Tongue (tissue), 3 donors: ENCODE measurements at places on chromosomes 16 and 17. TPM values are rescaled to one million over a fixed set of nuclear protein-coding genes. Genes with fewer than 3 reads are reported as not detected.

GAS2L2 gene
- total RNA-seq: not detected

KCNH6 gene
- total RNA-seq: 0.31 TPM

KRTAP2-3 gene
- not detected for total RNA-seq

LRRC46 gene
- not detected for total RNA-seq

TRPV3 gene
- total RNA-seq: 1.8 TPM
